ENCODE measurements at places on chromosomes 7 and 10.
A peak's percentile ranks its signal among the peaks of the same experiment; 100 is the strongest.

GRCh38 chr10:29063806-29064644 lies 224.8 kb upstream of the LYZL1 start:
- H3K27ac ChIP-seq = peak overlapping the region; percentile 21
- H3K4me1 ChIP-seq = no peaks in the 10 kb centered on the region
- no peaks in the 10 kb centered on the region for H3K27me3 ChIP-seq
- no peaks in the 10 kb centered on the region for H3K36me3 ChIP-seq
- no peak overlapping the region for H3K4me3 ChIP-seq

DNA sequence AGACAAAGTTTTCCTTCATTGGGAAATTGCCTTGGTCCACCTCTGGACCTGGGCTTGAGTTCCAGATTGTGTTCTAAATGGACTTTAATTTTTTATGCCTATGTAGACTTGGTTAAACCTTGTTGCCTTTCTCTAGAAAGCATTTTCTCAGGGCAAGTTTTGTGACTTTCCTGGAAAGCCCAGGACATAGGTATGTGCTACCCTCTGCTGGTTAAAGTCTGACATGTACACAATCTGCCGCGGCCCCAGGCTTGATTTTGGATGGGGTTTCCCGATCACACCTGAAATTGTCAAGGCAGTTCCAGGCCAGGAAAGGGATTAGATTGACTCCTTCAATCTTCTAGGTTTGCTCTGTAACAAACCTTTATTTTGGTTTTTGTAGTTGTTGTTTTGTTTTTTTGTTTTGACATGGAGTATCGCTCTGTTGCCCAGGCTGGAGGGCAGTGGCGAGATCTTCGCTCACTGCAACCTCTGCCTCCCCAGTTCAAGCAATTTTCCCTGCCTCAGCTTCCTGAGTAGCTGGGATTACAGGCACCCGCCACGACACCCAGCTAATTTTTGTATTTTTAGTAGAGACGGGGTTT lies 14.1 kb upstream of the AKR1B10 start:
- no peak overlapping the region for H3K27ac ChIP-seq
- peak; percentile 85 for DNase-seq
- peaks cover 3% of the 10 kb centered on the region for H3K4me1 ChIP-seq
- H3K4me3 ChIP-seq = no peak overlapping the region
- H3K36me3 ChIP-seq = no peaks in the 10 kb centered on the region

GRCh38 chr7:64996305-64996704 lies 5.5 kb upstream of the ZNF117 start:
- no peaks in the 10 kb centered on the region for H3K4me1 ChIP-seq
- peaks cover 54% of the 10 kb centered on the region for H3K36me3 ChIP-seq
- no peak overlapping the region for H3K4me3 ChIP-seq
- no peaks in the 10 kb centered on the region for H3K27me3 ChIP-seq

GRCh38 chr10:127318396-127318795 lies 122.0 kb upstream of the INSYN2A start:
- H3K27me3 ChIP-seq = no peaks in the 10 kb centered on the region
- DNase-seq = no peak

GRCh38 chr7:44279286-44279685 lies 46.1 kb downstream of the CAMK2B start:
- H3K27me3 ChIP-seq = no peaks in the 10 kb centered on the region
- no peaks in the 10 kb centered on the region for H3K36me3 ChIP-seq
- H3K4me3 ChIP-seq = no peak overlapping the region
- DNase-seq = peak; percentile 45
- no peak overlapping the region for H3K27ac ChIP-seq
- H3K4me1 ChIP-seq = no peaks in the 10 kb centered on the region

- no peaks in the 10 kb centered on the region for H3K36me3 ChIP-seq
- H3K4me1 ChIP-seq = no peaks in the 10 kb centered on the region
- H3K27ac ChIP-seq = no peak overlapping the region
Observed at GRCh38 chr10:49286686-49287085, 12.3 kb upstream of the C10orf71 start.

- H3K27me3 ChIP-seq = no peaks in the 10 kb centered on the region
- H3K4me1 ChIP-seq = no peaks in the 10 kb centered on the region
Observed at GRCh38 chr7:80247144-80247543, 112.5 kb downstream of the GNAI1 start.

GRCh38 chr10:76168437-76168836 lies 737.0 kb downstream of the LRMDA start:
- H3K36me3 ChIP-seq = no peaks in the 10 kb centered on the region
- no peaks in the 10 kb centered on the region for H3K27me3 ChIP-seq
- no peak overlapping the region for H3K27ac ChIP-seq
- H3K4me3 ChIP-seq = no peak overlapping the region
- no peaks in the 10 kb centered on the region for H3K4me1 ChIP-seq

- no peaks in the 10 kb centered on the region for H3K4me1 ChIP-seq
- H3K36me3 ChIP-seq = no peaks in the 10 kb centered on the region
- DNase-seq = no peak
- H3K27ac ChIP-seq = no peak overlapping the region
- H3K27me3 ChIP-seq = peaks cover 39% of the 10 kb centered on the region
- H3K4me3 ChIP-seq = no peak overlapping the region
Observed at GRCh38 chr7:906776-907157, 30.4 kb downstream of the GET4 start.

- H3K27ac ChIP-seq = no peak overlapping the region
- no peaks in the 10 kb centered on the region for H3K36me3 ChIP-seq
- no peak overlapping the region for H3K4me3 ChIP-seq
- H3K27me3 ChIP-seq = no peaks in the 10 kb centered on the region
- DNase-seq = no peak
- no peaks in the 10 kb centered on the region for H3K4me1 ChIP-seq
Observed at GRCh38 chr10:1454428-1454827, 282.9 kb downstream of the ADARB2 start.

- peaks cover 4% of the 10 kb centered on the region for H3K4me1 ChIP-seq
- no peak overlapping the region for H3K27ac ChIP-seq
- DNase-seq = no peak
- H3K36me3 ChIP-seq = peaks cover 5% of the 10 kb centered on the region
- no peak overlapping the region for H3K4me3 ChIP-seq
Observed at GRCh38 chr10:133277993-133278576, 1.4 kb upstream of the ADAM8 start.

- DNase-seq = no peak
- no peaks in the 10 kb centered on the region for H3K4me1 ChIP-seq
- no peak overlapping the region for H3K27ac ChIP-seq
- H3K36me3 ChIP-seq = no peaks in the 10 kb centered on the region
- no peak overlapping the region for H3K4me3 ChIP-seq
- no peaks in the 10 kb centered on the region for H3K27me3 ChIP-seq
Observed at GRCh38 chr10:91540733-91541132, 92.1 kb downstream of the PPP1R3C start.

GRCh38 chr7:50615519-50616080 lies 50.4 kb upstream of the DDC start:
- H3K27ac ChIP-seq = no peak overlapping the region
- no peak overlapping the region for H3K4me3 ChIP-seq
- H3K36me3 ChIP-seq = peaks cover 83% of the 10 kb centered on the region
- H3K27me3 ChIP-seq = no peaks in the 10 kb centered on the region
- H3K4me1 ChIP-seq = no peaks in the 10 kb centered on the region

DNA sequence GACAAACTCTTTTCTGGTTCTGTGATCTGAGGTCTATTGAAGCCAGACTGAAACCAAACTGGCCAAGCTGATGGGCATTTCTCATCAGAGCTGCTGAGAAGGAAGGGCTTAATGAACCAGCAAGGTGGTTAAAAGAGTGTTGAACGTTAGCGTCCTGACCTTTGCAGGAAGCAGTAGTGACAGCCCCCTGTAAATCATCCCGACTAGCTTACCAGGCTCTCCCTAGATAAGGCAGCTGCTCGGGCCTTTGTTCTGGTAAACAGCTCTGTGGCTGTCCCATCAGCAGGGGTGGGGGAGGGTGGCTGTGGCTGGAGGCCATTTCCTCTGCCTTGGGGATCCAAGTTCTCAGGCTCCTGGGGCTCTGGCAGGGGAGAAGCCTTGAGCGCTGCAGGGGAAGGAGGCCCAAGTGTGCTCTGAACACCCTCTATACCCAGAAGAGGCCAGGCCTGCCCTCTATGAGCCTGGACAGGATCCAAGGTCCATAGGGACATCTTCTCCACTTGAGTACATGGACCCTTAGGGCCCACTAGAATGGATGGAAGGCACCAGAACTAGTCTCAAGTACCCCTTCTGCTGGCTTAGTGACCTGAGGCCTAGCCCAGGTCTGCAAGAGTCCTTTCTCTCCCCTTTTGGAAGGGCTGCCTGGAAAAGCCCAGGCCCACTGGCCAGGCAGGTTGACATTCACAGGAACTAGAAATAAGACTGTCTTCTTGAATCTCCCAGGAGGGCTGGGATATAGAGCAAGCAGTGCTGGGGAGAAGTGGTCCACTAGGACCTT lies 134.6 kb downstream of the ARHGAP22 start:
- H3K4me3 ChIP-seq = peak overlapping the region; percentile 40
- no peaks in the 10 kb centered on the region for H3K36me3 ChIP-seq
- no peak overlapping the region for H3K27ac ChIP-seq
- peaks cover 15% of the 10 kb centered on the region for H3K27me3 ChIP-seq
- DNase-seq = peak; percentile 91

DNA sequence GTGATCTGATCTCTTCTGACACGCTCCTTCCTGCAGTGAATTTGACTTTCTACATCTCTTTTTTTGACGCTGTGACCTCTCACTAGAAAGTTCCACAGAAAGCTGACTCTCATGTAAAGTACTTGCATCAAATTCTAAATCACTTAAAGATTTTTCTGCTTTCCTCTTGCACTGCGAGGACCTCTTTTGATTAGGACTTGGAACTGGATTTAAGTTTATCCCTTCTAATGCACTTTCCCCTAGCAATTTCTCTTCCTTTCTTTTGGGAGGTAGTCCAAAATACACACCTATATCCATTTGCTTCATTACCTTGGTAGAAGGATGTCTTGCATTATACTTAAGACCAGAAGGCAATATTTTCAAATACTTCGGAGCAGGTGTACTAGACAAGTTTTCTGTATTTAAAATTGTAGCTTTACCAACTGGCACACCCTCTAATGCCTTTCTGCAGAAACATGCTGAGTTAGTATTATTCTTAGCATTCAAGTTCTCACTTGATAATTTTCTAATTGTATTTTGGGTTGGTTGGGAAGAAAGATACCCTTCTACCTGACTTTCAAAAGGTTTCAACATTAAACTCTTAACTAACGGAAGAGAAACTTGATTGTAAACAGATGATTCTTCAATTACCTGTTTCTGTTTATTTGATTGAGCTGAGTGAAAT lies 4.6 kb downstream of the DCLRE1A start:
- no peak for DNase-seq
- H3K4me1 ChIP-seq = no peaks in the 10 kb centered on the region
- no peak overlapping the region for H3K4me3 ChIP-seq

All from endodermal cell (in vitro differentiated cells).